GM12878 (cell line): ENCODE measurements at places on chromosomes 12 and 14. TPM values are rescaled to one million over a fixed set of nuclear protein-coding genes. Genes with fewer than 3 reads are reported as not detected.

KLRB1 gene
- not detected in 2 replicates for total RNA-seq

SERPINA9 gene
- not detected in 2 replicates for total RNA-seq

RPL36AL gene
- 222 and 226 TPM in 2 replicates for total RNA-seq

GRCh38 chr12:125687820-125688219 lies 622.6 kb downstream of the AACS start:
- no peak for DNase-seq

GRCh38 chr14:73007835-73008234 lies 19.1 kb downstream of the ZFYVE1 start:
- no peak for DNase-seq

DNA sequence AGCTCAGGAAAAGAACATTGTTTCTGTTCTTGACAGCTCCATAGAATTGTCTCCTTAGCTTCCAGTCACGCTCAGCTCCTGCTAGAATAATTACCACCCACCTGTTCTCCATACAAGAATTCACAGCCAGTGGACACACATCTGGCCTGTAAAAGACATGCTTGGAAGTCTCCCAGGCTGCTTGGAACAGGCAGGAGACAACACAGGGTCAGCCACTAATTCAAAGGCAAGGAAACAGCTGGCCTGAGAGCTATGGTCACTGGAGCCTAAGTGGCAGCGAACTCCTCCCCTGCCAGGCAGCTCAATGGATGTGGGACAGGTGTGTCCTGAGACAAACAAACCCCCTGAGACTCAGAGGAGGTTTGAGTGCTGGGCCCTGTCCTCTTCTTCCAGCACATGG lies 22.9 kb upstream of the LTBP2 start:
- no peak for DNase-seq

DNA sequence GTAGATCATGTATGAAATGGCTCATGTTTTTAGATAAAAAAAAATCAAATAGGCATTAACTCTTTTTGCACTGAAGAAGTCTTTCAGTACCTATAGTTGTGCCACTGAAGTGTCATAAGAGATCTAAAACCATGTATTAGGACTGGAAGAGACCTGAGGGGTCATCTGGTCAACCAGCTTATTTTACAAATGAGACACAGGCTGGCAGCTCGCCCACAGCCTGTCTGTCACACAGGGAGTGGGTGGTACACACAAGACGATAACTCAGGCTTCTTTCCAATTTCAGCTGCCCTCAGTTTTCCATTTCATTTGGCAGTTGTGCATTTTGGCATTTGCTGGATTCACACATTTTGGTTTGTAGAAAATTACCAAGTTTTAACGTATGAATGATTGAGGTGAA lies 34.7 kb downstream of the C12orf75 start:
- DNase-seq = no peak

GRCh38 chr14:99936056-99936455 lies 129.2 kb upstream of the EVL start:
- DNase-seq = no peak
